ENCODE measurements at places on chromosomes 1 and 21.
A peak's percentile ranks its signal among the peaks of the same experiment; 100 is the strongest.

- DNase-seq = no peak
These were observed 57.7 kb downstream of the RGS7 start for GRCh38 chr1:241299347-241299746.

- DNase-seq = no peak
These were observed 190.5 kb upstream of the C1orf105 start for GRCh38 chr1:172229942-172230341.

- DNase-seq = peak; percentile 12
These were observed 144.2 kb downstream of the SYT2 start for GRCh38 chr1:202565890-202566602.

DNA sequence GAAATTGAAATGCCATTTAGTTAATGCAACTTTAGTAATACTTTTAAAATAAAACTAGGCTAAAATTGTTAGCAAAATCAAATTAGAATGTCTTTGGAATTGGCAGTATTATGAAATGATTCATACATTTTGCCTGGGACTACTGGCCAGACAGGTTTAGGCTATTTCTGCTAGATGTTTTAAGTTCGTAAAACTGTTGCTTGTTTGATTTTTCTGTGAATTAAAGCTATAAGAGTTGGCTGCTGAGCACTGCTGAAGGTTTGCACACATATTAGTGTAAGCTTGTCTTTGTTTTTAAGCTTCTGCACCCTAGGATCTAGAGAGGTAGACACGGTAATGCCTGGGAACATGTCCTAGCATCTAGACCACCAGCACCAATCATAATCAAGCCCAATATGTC, 1094.6 kb upstream of the ADGRL4 start:
- no peak for DNase-seq

- DNase-seq = no peak
These were observed 723 bp downstream of the CDC42BPA start for GRCh38 chr1:227317523-227318015.

- no peak for DNase-seq
These were observed 120.1 kb downstream of the XPR1 start for GRCh38 chr1:180751921-180752320.

- DNase-seq = no peak
These were observed 84.9 kb downstream of the PTPN14 start for GRCh38 chr1:214466403-214467077.

GRCh38 chr1:6099787-6100765, 54.4 kb downstream of the KCNAB2 start:
- DNase-seq = no peak

DNA sequence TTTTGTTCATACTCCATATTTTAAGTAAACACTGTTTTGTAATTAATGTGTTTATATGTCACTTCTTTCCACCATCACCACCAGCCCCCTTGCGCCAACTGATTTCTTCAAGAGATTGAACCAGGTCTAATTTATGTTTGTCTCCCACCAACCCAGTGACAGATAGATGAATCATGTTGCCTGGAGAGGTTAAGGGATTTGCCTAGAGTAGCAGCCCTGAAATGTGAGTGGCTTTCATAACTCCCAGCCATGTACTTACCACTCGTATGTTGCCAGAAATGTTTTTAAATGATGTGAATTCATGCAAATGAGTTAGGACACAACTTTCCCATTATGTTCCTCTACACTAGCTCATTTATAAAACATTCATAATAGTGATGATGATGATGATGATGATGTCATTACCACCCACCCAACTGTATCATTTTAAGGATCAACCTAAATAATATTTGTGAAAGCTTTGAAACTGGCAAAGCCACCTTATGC, 86.9 kb downstream of the LRRC8D start:
- DNase-seq = no peak

DNA sequence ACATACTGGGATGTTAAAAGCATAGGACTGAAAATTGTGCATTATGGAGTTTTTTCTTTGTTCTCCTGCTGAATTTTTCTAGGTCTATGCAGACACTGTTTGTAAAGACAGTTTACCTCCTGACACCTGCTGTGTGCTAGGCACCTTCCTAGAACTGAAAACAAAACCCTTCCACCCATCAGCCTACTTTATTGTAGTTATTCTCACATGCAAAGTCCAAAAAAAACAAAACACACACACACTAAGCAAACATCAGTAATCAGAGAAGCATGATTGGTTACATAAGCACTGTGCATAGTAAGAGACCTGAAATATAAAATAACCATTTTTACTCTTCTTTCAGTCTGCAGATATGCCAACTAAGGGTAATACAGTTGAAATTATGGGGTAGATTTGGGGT, 195.1 kb downstream of the CRB1 start:
- DNase-seq = no peak

GRCh38 chr1:63784489-63785390, 10.9 kb downstream of the ROR1 start:
- DNase-seq = no peak

DNA sequence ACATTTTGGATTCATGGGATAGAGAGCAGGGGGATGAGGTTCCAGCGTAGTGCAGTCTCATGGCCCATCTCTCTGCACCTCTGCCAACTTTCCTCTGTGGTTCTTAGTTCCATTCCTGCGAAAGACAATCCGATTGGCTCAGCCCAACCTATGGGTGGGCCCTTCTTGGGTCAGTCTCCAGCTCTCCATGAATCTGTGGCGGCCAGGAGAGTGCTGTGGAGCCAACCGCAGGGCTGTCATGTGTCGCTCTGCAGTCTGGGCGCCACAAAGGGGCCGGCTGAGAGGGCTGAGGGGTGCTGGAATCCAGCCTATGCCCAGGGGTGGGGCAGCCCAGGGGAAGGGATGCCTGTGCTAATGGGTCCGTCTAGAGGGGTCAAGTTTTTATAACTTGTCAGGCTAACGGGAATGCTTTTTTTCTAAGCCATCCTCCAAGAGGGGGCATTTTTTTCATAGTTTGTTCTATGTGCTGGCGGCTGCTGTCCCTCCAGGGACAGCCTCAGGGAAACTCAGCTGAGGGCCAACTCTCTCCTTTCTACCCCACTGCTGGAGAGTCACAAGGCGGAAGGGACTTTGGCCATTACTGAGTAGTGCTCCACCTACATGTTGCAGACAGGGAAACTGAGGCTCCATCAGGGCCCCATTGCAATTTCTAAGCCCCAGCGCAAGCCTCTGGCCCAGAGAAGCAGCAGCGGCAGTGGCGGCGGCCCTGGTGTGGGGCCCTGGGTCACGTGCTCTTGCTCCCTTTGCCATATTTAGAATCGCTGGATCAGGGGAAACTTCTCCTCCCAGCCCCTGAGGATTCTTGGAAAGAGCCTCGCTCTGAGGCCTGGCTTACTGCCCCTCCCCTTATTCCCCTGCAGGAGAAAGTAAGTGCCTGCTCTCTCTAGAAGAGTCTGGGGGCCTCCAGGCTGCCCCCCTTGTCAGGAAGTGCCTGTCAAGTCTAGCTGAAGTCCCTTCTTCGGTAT, 23.4 kb downstream of the KCNQ4 start:
- DNase-seq = no peak

DNA sequence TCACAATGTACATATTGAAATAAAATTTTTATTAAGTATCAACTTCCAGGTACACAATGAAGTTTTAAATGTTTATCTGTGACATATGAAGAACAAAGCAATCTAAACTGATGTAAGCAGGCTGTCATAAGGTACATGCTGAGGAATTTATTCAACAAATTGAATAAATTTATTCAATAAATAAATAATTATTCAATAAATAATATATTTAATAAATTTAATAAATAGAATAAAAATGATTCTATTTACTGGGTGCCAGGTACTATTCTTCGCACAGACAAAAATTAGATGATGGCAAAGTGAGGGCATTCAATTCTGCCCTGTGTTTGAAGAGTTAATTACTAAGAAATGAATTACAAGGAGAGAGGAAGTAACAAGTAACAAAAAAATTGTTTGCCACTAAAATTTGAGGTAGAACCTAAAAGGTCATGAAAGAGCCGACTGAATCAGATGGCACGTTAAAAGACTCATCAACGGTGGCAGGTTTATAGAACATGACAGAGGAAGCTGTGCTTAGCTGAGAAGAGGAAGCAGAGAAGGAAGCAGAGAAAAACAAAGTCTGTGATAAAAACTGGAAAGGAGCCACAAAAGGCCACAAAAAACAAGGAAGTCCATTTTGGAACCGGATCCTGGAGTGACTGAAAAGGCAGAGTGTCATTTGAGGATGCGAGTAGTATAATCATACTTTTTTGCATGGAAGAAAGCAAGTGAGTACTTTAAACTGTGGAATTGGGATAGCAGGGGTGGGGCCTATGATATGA, 2.2 kb upstream of the USP24 start:
- no peak for DNase-seq

- no peak for DNase-seq
These were observed 127.7 kb downstream of the S1PR1 start for GRCh38 chr1:101364370-101365120.

- no peak for DNase-seq
These were observed 10.0 kb upstream of the OVAAL start for GRCh38 chr1:180548686-180549317.

DNA sequence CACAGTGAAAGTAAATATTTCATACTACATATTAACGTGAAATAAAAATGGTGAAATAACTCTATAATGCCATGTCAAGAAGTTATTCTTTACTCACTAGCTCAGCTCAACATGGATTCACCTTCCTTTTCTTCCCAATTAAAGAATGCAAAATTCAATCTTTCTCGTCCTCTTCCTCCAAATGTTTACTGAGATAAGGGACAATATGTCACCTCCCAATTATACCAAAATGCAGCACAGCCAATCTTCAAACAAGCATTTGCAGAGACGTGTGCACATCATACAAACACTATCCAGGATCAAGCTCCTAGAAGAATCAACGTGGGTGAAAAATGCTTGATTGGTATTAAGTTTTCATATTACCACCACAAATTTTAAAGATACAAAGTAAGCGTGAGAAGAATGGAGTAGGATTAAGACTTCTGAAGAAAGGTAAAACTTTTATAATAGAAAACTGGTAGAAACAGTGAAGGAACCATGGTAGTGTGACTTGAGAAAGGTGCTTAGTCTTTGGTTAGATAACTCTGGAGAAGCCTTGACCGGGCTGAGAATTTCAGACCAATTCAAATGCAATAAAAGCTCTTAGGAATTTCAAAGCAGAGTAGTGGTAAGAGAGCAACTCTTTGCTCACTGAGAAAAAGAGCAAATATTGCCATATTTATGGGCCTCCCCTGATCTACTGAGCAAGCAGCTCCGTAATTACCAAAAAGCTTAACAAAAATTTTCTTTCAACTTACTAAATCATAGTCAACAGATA, 7.2 kb downstream of the PTP4A2 start:
- no peak for DNase-seq

- no peak for DNase-seq
These were observed 98.5 kb upstream of the CD53 start for GRCh38 chr1:110774398-110774797.

GRCh38 chr21:32256873-32257620, 21.8 kb downstream of the MIS18A start:
- DNase-seq = no peak

DNA sequence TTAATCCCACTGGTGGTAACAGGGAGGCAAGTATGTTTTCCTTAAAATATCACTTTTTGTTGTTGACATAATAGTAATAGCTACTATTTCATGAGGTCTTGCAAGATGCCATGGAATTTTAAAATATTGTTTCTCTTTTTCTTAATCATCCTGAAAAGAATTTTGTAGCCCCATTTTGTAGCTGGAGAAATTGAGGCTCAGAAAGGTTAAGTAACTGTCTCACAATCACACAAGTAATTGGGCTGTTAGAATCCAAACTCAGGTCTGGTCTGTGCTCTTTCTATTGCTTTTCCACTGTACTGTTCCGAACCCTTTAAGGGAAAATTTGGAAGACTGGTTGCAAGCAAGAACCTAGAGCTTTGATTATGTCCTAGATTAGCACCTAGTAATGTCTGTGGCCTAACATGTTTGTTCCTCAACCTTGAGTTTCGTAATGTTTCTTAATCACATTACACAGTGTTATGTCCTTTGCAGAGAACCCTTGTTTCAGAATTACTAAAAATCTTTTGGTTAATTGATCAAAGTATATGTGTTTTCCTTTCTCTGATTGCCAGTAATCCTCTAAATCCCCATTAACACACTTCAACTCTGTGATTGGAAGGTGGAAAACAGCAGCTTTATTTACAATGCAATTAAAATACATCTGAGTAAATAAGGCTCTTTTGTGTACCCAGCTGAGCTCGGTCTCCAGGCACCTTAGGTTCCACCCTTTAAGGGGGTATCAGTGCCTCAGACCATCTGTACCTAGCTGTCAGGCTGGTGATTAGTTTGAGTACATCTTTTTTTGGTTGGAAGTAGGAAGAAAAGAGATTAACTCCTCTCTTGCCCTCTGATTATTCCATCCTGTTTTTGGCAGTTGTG, 10.4 kb downstream of the LRRC42 start:
- DNase-seq = no peak

DNA sequence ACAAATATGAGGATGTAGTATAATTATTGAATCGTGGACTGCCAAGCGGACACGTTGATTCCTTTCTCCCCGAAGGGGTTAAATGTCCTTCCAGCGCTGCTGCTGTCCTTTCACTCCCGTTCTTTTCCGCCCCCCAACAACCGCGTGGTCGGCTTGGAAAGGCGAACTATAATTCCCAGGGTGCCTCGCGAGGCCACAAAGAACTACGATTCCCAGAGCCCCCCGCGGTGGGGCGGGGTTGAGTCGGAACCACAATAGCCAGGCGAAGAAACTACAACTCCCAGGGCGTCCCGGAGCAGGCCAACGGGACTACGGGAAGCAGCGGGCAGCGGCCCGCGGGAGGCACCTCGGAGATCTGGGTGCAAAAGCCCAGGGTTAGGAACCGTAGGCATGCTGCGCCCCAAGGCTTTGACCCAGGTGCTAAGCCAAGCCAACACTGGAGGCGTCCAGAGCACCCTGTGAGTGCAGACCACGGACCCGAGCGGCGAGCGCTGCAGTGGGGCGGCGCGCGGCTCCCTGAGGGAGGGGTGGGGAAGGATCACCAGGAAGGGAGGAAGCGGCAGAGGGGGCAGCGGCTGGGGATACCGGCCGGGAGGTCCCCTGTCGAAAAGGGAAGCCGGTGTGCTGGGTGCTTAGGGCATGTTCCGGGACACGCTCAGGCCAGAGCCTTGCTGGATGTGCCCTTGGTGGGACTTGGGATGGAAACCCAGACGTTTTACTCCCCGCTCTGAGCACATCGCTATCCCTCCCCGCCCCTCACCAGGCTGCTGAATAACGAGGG, at the start of gene LAMTOR2:
LAMTOR2 (plus strand) TSS at position 283 of the 781 bp plus-strand sequence; CDS start at position 391, 108 bp downstream.
- peak; percentile 97 for DNase-seq

DNA sequence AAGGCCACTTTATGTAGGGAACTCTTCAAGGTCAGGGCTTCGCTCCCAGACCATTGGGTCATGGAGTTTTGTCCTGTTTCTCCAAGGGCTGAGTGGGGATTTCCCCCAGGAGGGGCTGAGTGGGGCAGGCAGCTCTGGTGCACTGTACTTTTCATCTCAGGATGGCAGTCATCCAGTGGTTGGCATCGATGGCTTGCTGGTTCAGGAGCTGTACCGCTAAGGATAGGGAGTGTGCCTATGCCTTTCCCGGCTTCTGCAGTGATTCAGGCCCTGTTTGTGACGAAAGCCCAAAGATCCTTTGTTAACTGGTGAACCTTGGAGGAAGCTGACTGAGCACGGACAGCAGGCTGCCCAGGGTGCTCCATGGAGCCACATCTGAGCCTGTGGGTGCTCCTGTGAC, 100.1 kb upstream of the GADD45A start:
- no peak for DNase-seq

Measured in activated naive CD8-positive, alpha-beta T cell treated with anti-CD3 and anti-CD28 coated beads for 36 hours (primary cell).